ENCODE measurements at places on chromosomes 7 and 10. TPM values are rescaled to one million over a fixed set of nuclear protein-coding genes. Genes with fewer than 3 reads are reported as not detected.

The ZSCAN25 gene
- total RNA-seq: 18.6 TPM

- no peak for DNase-seq
These were observed 35.7 kb upstream of the DYNC1I1 start for GRCh38 chr7:95736635-95737034.

GRCh38 chr10:4214908-4215307, 429.9 kb upstream of the KLF6 start:
- no peak for DNase-seq

DNA sequence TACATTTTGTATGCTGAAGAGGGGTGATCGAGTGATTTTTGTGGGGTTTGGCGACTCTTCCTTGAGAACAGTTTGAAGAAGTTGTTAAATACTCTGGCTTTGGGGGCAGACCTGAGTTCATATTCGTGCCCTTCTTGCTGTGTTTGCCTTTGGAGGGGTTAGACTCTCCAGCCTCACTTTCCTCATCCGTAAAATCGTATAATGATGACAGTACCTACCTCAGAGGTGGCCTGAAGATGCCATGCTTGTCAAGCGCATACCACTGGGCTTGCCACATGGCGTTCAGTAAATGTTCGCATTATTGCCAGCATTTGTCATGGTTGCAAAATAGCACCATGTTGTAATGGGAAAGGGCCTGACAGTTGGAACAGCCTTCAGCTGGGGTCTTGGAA, 1.3 kb downstream of the STK17A start:
- DNase-seq: no peak

DNA sequence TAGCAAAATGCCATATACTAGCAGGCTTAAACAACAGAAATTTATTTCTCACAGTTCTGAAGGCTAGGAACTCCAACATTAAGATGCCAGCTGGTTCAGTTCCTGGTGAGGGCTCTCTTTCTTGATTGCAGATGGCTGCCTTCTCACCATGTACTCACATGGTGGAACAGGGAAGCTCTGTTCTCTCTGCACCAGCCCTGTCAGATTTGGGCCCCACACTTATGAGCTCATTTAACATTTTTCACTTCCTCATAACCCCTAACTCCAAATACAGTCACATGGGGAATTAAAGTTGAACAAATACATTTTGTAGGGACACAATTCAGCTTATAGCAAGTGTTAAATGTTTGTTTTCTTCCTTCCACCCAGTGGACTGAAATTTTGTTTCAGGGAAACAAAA, 218.6 kb upstream of the TAC1 start:
- DNase-seq: no peak

DNA sequence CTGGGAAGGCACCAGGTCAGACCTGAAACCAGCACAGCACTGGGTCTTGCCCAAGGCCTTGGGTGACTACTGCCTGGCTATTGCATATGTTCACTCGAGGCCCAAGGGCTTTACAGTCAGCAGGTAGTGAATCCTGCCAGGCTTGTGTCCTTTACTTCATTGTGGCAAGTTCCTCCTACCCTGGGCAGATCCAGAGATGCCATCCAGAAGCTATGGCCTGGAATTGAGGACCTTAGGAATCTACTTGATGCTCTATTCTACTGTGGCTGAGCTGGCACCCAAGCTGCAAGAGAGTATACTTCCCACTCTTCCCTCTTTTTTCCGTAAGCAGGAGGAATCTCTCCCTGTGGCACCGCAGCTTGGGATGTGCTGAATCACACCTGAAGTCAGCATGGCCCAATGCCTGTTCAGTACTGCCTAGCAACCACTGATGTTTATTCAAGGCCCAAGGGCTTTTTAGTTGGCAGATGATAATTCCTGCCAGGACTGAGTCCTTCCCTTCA, 246.7 kb upstream of the CTBP2 start:
- no peak for DNase-seq

GRCh38 chr7:115297656-115298055, 375.8 kb downstream of the MDFIC start:
- no peak for DNase-seq

DNA sequence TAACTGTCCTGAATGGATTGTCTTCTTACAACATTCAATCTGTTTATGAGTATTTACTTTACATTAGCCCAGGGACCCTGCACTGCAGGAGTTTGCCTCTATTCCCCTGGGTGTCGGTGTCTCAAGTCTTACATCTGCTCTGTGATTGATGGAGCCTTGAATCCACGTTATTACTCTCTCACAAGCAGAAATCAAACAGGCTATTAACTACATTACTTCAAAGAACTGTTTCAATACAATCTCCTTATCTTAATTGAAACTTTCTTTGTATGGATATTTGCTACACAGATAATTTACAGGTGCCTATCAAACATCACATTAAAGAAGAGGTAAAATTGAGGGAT, 3.1 kb upstream of the ARID5B start:
- no peak for DNase-seq

DNA sequence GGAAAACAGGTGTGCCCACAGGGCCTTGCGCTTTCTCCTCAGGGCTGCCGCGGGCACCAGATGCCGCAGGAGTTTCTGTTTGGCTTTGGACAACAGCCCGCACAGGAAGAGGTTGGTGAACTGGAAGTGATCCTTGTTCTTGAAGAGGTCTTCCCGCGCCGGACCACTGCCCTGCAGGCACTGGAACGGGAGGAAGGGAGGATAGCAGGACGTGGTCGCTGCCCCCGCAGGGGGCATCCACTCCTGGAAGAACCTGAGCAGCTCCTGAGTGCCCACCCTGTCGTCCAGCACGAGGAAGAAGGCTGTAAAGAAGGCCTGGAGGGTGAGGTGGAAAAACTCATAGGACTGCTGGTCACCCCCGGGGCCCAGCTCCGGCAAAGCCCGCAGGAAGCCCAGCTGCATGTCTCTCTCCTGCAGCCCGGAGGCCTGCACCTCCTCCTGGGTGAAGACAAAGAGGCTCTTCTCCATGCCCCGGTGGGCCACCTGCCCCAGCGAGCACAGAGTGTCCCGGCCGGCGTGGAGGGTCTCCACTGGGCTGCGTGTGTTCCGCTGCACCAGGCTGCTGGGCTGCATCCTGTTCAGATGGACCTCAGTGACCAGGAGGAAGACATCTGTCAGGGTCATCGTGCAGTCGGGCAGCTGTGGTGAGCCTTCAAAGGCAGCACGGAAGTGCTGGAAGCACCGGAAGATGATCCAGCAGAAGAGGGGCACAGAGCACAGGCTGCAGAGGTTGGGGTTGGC, 26.9 kb downstream of the NOD1 start:
- no peak for DNase-seq

The OR6B1 gene
- total RNA-seq: not detected

- no peak for DNase-seq
These were observed 178.8 kb downstream of the REEP3 start for GRCh38 chr10:63699785-63700613.

Measured in H1 (cell line).